ENCODE measurements at places on chromosomes 7 and 10.

DNA sequence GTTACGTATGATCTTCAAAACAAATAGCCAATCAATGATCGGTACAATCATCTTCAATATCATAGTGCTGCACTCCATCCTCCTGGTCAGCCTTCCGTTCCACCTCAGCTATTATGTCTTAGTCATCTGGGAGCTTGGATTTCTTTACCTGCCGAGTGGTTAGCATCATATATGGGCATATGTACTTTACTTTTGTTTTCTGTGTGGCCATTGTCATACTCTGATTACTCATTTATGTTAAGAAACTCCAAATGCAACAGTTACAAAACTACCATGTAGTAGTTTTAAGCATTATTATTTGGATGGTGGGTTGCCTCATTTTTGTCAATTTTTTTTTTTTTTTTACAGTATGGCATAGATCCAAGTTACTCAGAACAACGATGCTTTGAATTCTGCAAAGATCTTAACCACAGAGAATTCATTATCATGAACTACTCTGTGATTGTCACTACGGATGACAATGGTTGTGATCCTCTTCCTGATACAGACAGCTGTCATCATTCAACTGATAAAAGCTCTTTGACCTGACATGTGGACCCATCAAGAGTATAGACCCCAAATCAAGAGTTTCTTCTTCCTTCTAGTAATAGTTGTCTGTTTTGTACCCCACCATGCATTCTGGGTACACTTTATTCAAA, 52.1 kb upstream of the NME8 start:
- DNase-seq, result peak; percentile 1

DNA sequence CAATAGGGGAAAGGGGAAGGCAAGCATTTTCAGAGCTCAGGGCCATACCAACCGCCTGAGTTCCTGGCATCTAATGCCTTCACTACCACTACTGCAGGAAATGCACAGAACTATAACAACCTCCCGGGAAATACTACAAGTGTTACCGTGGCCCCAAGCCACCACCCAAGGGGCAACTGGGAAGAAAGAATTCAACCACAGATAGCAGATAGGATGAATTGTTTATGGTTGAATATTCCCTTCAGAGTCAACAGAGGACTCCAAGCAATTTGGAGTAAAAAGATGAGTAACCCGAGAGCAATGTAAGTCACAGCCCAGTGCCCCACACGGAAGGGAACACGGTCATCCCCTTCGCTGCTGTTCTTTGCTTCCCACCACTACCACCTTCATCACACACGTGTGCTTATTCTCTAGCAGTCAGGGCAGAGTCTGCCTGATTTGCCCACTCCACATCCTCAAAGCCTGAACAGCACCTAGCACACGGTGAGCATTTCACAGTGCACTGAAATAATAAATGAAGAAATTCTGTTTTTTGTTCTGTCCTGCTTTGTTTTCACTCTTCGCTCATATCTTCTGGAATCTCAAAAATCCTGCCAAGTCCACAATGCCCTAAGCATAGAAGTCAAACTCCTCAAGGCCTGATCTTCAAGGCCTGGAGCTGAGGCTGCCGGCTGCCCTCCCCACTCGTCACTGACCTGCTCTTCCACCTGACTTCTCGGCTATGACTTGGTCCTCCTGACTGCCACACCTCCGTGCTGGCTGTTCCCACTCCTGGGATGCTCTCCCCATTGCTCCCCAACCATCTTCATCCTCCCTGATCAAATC, 221.1 kb downstream of the KCNMA1 start:
- DNase-seq, result no peak

GRCh38 chr10:106493751-106494150, 670.8 kb downstream of the SORCS1 start:
- no peak for DNase-seq

DNA sequence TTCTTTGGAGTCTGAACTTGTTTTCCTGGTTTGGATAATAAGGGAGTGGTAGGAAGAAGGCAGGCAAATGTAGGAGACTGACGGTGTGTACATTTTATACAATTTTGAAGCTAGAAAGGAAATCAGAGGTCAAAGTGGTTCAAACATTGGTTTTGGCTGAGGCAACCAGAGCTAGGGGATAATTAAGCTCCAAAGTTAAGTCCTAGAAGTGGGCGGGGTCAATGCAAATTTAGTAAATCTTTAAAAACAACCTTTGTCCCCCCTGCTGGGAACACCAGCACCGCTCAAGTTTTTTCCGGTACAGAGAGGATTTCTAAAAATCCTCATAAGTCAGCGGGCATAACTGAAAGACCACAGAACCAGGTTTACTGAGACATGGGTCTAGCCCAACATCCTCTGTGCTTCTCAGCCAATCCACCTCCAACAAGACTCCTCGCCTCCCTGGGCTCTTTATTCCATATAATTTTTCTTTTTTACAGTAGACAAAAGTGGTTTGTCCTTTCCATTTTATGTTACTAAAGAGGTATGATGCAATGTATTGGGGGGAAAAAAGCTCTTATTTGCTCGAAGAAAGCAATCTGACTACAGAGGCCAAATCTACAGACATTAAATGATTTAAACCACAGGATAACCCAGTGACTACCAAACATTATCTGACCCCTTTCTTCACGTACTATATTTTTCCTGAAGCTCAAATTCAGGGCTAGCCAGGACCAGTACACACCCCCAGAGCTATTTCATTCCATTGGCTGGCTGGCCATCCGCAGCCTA, 1.6 kb downstream of the GLUD1 start:
- peak; percentile 69 for DNase-seq

- DNase-seq, result peak; percentile 84
Observed at GRCh38 chr7:101185258-101185839, 5.3 kb upstream of the NAT16 start.

GRCh38 chr7:106065575-106066500, 46.3 kb downstream of the SYPL1 start:
- no peak for DNase-seq

- DNase-seq, result no peak
Observed at GRCh38 chr7:42253316-42253715, 16.3 kb upstream of the GLI3 start.

DNA sequence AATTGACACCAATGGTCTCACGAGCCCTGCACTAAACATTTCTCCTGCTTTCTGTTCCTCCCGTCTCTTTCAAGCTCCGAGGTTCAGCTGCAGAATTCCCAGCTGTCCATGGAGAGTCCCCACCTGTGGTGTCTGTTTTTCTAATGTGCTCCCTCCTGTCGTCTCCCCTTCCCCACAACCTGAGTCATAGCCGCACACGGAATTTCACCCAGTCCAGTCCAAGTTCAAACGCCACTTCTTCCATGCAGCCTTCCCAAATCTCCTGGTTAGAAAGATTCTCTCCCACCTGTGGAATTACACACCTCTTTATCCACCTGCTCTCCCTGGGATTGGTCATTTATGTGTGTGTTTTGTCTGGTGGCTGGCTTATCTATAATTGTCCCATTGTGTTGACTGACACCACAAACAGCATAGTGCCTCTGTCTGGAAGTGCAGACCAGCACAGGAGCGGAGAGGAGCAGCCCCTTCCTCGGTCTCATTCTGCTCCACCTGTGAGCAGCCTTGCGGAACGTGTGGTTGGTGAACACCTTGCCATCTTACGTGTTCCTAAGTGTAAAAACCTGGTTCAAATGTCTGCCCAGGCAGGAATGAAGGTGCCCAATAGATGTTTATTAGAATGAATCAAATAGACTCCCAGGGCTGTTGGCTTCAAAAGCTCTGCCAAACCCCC, 3.3 kb upstream of the DIP2C start:
- DNase-seq, result no peak

GRCh38 chr10:33570495-33570894, 236.0 kb upstream of the NRP1 start:
- no peak for DNase-seq

DNA sequence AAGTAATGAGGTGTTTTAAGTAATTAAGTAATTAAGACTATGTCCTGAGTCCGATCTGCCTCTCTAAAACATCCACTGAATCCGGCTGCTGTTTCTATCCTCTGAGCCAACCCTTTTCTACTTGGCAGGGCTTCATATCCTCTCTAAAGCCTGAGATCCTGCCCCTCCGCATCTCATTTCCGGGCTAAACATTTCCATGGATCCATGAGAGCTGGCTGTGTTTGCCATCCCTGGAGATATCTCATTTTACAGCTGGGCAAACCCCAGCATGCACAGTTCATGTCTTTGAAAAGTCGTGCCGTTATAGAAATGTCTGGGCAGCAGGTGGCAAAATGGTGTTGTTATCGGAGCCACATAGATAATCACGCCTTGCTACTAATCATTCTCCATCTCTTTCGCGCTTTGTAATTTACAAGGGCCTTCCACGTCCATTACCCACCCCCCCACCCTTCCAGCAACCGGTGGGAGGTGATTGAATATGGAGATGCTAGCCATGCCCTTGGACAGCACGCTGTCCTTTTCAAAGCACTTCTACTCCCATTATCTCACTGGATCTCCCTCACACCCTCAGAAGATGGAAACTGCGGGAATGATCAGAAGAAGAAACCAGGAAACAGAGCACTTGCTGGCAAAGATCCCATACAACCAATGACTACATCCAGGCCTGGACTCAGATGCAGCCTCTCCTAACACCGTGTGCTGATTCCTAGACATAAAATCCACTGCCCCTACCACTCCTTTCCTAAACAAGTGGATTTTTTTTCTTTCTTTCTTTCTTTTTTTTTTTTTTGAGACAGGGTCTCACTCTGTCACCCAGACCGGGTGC, 1189.2 kb downstream of the TYW1 start:
- DNase-seq, result no peak

DNA sequence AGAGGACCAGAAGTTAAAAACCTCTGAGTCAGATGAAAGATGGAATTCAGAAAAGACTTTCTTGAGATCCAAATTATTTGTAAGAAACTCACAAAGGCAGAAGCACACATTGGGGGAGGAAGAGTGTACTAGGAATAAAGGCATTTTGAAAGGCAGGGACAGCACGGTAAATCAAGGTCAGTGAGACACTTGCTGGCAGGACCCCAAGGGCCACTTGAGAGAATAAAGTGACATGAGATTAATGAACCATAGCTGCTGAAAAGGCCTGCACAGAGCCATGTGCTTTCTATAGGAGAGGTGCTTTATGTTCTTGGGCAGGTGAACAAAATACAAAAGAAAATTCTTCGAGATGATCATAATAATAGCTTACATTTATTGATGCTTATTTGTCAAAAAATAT, 929.9 kb upstream of the MBL2 start:
- DNase-seq, result no peak

DNA sequence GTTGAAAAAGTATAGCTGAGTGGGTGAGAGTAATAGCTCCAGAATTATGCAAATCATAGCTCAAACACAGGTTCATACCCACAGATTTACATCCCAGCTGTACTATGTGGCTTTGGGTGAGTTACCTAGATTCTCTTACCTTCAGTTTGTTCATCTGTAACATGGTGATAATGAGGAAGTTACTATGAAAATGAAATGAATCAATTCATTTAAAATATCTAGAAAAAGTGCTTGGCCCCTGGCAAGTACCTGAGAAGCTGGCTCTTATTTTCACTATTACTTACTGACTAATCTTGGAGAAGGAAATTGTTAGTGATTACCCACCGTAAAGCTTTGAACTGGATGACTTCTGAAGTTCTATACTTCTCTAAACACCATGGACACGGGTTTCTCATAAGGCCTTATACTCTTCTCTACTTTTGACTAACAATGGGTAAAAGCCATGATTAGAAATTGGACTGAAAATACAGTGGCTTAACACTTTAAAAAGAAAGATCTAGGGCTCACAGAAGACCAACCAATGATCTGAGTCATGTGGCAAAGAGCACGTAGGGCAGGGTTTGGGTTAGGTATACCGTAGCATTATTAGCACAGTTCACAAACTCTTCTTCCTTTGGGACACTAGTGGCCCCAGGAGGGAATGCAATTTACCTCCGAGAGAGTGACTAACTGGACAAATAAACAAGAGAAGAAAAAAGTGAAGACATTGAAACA, 149.2 kb downstream of the PLPP4 start:
- DNase-seq, result no peak

GRCh38 chr10:112389271-112389822, 15.4 kb downstream of the ACSL5 start:
- no peak for DNase-seq

- DNase-seq, result no peak
Observed at GRCh38 chr7:19392246-19392645, 247.0 kb upstream of the FERD3L start.

DNA sequence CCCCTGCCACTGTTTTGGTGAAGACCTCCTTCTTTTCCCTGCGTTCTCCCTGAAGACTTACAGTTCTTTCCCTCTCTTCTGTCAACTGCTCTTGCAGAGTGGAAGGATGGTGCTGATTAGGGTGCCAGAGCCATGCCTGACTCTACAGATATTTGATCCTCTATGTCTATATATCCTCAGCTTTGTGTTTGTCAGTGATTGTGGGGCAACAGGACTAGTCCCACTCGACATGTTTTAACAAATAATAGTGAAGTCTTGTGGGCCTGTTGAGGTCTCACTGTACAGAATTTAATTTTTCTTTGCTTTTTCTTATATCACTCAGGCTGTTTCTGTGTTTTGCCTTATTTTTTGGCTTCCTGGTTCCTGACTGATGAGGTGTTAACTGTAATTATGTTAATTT, 5.0 kb downstream of the PLEKHA1 start:
- no peak for DNase-seq

DNA sequence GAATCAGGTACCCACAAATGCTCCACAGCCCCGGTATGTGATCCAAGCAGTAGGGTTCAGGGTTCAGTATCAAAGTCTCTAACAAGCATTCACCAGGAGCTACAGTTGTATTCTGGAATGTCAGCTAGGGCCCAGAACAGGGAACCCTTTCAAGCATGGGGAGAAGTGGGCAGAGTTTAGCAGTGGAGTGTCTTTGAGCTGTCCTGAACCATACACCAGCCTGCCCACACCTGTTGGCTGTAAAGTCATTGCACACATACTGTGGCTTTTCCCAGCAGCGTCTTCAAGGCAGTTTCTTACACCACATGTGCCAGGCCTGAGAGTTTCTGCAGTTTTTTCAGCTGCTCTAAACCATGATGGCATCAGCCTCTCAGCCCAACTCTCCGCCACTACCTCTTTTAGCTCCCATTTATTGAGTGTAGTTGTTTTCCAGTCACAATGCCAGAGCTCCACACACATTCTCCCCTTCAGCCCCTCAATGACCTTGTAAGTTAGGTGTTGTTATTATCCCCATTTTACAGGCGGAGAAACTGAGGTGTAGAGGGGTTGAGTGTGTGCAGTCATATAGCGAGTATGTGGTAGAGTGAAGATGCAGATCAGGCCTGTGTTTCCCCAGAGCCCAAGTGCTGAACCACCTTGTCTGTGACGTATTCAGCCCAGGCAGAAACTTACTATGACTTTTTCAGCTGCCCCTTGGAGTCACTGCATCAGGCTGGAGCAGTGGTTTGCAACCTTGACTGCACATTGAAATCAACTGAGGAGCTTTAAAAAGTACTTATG, 83.1 kb downstream of the CHN2 start:
- DNase-seq, result no peak
